ENCODE measurements at places on chromosomes 16 and 17.
A peak's percentile ranks its signal among the peaks of the same experiment; 100 is the strongest.

- no peak for DNase-seq
Measured at GRCh38 chr17:50265690-50266315, 8.5 kb upstream of the TMEM92 start.

DNA sequence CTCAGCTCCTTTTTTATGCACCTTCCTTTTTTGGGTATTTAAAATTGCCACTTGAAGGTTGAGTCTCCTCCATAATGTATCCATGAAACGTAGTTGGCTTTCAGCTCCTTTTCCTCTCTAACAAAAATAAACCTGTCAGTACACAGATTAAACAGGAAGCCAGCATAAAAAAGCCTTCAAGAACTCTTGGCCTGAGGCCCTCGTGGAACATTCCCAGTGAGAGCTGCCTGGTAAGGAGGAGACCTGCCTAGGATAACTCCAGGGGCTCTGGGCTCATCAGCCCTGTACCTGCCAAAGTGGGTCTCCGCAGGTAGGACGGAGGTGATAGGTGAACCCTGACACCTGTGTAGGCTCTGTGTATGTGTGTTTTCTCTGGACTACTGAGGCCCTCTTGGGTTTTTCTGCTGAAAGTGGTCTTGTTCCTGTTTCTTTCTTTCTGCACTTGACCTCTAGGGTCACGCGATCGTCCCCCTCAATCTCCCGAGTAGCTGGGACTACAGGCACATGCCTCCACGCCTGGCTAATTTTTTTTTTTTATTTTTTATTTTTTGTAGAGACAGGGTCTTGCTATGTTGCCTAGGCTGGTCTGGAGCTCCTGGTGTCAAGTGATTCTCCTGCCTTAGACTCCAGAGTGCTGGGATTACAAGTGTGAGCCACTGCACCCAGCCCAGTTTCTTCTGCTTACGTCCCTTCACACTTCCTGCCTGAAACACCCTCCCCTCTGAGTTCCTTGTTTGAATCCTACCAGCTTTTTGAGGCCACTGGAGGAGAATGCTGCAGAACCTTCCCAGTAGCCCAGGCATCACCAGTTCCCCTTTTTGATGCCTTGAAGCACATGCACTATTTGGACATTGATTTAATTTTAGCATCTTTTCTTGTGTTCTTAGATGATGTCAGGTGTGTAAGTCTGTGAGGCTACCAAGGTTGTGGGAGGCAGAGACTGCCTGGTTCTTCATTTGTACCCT, 9.8 kb downstream of the PGS1 start:
- no peak for DNase-seq

GRCh38 chr16:88045820-88046303, 94.6 kb downstream of the BANP start:
- no peak for DNase-seq

- no peak for DNase-seq
Measured at GRCh38 chr17:57832314-57833178, 17.3 kb downstream of the MRPS23 start.

DNA sequence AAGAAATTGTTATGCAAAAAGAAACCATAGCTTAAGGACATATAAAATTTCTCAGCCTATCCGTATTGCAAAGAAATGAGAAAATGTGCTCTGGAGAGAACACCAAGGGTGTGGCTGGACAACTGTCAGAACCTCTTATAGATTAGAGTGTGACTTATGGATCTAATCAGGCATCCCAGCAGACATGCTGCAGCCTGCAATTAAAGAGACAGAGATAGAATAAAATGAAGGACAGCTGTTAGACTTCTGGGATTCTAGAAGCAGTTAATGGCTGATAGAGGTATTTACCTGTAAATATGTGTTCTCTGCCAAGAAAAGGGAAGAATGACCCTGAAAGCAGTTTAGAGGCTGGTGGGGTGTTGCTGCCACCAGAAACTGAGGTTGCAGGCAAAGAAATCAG, 160.1 kb upstream of the KIF2B start:
- no peak for DNase-seq

DNA sequence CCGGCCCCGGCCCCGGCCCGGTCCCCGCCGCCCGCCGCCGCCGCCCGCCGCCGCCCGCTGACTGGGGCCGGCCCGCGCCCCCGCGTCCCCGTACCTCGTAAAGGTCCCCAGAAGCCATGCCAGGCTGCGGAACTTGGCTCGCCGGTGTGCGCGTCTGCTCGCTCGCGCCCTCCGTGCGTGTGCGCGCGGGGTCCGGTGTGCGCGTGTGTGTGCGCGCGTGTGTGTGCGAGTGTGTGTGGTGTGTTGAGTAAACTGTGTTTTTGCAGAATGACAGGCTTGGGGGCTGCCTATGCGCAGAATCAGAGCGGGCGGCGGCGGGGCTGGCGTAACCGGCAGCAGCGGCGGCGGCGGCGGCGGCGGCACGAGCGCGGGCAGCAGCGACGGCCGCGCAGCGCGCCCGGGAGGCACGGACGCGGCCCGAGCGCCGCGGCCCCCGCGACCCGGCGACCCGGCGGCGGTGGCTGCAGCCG, 307 bp downstream of the CDYL2 start:
- DNase-seq = peak; percentile 46

GRCh38 chr16:48533931-48534330, 76.0 kb downstream of the N4BP1 start:
- DNase-seq = no peak

DNA sequence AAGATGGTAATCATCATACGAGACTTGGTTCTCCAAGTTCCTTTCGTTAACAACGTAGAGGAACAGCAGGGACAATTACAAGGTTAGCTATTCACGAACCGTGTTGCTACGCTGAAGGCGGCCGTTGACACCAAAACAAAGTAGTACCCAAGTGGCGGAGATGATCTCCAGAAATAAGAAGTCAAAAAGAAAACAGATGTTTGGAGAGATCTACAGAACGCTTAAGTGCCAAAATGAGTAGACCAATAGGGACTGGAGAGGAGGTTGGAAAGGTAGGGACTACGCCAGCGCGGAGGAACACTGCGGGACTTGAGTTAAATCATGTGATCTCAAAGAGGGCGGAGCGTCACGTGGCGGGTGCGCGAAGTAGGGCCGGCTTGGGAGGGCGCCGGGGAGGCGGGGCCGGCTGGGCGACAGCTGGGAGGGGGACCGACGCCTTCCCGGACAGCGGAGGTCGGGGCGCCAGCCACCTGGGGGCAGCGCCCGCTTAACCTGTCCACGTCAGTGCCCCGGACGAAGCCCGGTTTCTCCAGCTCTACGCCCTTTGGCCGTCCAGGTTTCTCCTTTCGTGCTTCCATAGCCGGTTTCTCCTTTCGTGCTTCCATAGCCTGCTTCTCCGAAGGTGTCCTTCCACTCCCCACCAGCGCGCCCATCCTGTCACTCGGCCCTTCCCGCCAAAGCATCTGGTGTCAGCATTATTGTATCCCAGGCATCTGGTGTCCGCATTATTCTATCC, 636 bp upstream of the GABARAP start:
- DNase-seq = peak; percentile 85

GRCh38 chr16:49854796-49855203, 1.1 kb downstream of the ZNF423 start:
- DNase-seq = no peak

GRCh38 chr17:55577687-55578086, 66.4 kb upstream of the SMIM36 start:
- DNase-seq = no peak
